ENCODE measurements at places on chromosomes 1 and 21.

DNA sequence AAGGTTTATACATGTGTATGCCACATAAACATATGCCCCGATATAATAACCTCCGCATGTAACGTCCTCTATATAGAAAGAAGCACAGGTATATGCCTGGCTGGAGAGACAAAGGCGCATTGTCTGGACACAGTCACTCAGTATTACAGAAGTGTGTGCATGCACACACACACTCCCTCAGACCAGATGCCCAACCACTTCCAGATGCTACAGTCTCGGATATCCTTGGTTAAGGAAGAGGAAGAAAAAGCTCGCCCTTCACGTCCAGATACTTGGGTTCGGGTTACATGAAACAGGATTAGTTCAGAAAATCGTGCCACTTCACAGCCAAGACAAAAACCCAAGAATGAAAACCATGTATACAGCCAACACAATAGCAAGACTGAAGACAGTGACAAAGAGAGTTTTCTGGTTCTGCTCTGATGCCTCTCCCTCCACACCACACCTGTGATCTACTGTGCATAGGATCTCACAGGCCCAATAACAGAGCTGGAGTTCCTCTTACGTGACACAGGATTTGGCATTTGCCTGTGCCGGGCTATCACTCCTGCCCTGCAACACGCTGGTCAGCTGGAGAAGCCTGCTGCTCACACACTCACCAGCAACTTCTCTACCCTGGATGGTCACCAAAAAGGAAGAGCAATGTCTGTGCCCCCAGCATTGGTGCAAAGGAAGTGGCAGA is 75.0 kb downstream of the SSBP3 start:
- DNase-seq, result no peak

GRCh38 chr1:61301824-61302657 is 219.7 kb downstream of the NFIA start:
- DNase-seq, result no peak

- DNase-seq, result no peak
Observed at GRCh38 chr1:229298420-229298819, 27.5 kb downstream of the RAB4A start.

DNA sequence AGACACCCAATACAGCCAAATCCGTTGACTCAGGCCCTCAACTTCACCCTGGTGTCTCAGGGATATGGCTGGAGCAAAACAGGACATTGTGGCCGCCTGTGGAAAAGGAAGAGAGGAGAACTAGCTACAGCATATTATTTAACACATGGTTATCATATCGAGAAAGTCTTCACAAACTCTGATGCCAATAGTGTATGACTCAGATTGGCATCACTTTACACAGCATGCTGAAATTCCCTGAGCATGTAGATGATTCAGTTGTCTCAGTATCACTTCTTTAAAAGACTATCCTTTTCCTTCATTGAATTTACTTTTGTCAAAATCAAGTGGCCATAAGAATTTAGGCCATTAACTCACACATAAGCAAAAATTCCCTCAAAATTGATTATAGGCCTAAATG is 20.1 kb downstream of the HSD3B2 start:
- DNase-seq, result no peak

- DNase-seq, result no peak
Observed at GRCh38 chr1:54975356-54976108, 4.9 kb upstream of the TMEM61 start.

GRCh38 chr1:55386456-55386855 is 171.3 kb upstream of the USP24 start:
- DNase-seq, result no peak

DNA sequence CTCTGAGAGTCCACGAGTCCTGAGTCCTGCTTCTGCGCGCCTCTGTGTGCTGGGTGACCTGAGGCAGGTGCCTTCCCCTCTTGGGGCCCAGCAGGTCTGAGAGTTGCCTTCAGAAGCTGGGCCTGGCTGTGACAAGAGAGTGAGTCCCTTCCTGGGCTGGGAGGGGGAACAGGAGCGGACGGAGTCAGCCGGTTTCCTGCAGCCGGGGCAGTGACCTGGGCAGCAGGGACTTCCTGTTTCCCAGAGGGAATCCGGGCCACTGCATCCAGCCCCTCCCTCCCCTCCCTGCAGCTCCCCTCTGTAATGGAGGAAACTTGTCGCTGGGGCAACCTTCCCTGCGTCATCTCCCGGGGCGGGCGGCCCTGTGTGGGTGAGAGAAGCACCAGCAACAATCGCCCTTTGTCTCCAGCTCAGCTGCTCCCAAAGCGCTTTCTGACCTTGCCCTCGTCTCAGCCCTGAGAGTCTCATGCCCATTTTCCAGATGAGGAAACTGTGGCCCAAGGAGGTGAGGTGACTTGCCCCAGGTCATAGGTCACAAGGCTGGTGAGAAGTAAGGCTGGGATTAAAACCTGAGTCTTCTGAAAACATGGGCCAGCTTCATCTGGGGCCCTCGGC is 61.1 kb downstream of the SDC3 start:
- no peak for DNase-seq

- DNase-seq, result no peak
Observed at GRCh38 chr1:230913496-230913895, 45.2 kb upstream of the C1orf198 start.

DNA sequence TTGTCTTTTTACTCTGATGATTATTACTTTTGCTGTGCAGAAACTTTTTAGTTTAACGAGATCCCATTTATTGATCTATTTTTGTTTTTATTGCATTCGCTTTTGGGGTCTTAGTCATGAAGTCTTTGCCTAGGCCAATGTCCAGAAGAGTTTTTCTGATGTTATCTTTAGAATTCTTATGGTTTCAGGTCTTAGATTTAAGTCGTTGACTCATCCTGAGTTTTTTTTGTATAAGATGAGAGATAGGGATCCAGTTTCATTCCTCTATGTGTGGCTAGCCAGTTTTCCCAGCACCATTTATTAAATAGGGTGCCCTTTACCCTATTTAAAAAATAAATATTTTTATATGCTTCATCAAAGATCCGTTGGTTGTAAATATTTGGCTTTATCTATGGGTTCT is 13.2 kb downstream of the MAN1C1 start:
- DNase-seq, result no peak

GRCh38 chr1:12690156-12690555 is 25.8 kb upstream of the AADACL3 start:
- DNase-seq, result no peak

DNA sequence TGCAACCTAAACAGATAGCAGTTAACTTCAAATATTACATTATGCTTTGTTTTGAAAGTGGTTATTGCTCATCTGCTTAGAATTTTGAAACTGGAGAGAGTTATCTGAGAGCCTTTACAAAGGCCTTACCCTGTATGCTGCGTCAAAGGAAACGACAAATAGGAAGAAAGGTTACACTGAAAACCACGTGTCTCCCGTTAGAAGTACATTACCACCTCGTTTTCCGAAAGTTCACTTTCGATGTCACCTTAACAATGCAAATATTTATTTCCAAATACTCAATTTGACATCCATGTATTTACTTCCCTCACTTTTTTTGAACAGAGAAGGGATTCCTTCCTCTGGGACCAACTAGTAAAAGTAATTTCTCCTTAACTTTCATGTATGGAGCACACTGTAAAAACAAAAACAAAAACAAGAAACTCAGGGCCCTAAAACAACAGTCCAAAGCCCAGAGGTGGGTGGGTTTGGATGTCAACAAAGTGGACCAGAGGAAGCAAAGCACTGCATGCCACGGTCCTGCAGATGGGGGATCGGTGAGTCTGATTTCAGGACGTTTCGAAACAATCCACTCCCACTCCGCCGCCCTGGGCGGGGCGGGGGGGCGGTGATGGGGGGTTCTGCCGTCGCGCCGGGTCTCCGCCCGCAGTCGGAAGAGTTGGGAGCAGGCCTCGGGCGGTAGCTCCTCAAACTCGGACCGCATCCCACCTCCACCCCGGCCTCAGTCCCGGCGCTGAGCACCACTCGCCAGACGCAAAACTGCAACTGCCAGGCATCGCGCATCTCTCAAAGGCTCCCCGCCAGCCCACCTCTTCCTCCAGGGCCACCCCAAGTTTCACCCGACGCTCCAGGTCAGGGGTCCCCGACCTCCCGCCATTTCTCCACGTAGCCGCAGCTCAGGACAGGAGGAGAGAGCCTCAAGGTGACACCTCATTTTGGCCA is 841 bp downstream of the ADSS2 start:
- peak; percentile 88 for DNase-seq

GRCh38 chr1:7454052-7454815 is 316.9 kb upstream of the VAMP3 start:
- DNase-seq, result no peak

DNA sequence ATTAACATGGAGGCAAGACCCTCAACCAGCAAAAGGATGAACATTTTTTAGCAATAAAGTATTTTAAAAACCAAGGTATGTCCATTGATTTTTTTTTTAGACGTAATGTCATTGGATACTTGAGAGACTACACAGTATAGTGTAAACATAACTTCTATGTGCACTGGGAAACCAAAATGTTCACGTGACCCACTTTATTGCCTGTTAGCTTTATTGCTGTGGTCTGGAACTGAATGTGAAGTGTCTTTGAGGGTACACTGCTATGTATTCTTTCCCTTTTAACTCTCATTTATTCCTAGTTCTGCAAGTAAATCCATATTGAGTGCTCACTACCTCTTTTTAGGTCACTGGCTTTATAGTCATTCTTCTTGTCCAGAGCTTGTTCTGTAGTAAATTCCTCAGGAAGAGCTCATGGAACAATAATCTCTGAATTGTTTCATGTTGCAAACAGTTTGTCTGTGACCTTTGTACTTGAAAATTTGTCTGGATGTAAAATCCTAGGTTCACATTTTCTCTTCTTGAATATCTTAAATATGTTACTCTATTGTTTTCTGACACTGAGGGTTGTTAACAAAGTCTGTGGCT is 20.6 kb downstream of the ABCD3 start:
- DNase-seq, result no peak

DNA sequence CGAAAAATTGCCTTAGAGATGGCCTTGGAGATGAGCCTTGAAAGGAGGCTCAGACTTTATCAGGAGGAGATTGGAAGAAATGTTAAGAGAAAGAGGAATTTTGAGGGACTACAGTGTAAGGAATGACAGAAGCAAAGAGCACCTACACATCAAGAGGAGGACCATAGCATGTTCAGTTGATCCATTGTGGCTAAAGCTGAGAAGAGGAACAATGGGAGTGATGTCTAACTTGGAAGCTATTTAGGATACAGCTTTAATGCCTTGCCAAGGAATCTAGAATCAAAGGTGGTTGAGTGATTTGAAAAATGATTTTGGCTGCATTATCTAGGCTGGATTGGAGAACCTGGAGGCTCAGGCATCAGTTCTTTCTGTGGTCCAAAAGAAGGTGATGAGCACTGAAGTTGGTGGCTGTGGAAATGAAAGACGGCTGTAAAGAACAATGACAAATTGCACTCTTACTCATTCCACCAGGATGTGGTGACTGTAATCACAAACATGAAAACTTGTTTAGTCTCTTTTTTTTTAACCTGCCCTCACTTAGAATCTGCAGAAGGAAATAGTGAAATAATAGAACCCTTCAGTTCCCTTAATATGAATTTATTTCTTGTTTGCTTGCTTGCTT is 11.3 kb downstream of the FAM20B start:
- DNase-seq, result no peak

DNA sequence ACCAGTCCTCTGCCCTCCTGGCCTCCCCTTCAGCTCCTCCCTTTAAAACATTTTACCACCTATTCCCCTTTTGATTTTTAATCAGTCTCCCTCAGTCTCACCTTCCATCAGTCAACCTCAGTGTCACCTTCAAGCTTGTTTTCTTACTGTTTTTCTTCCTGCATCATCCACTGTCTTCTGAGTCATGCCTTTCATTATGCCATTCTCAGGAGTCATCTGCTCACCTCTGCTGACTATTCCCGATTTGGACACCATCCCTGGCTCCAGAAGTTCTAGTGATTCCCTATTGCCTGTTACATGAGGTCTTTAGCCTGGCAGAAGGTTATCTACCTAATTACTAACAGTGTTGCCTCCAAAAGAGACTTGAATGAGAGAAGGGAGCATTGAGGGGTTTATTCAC is 23.9 kb downstream of the NFASC start:
- no peak for DNase-seq

- no peak for DNase-seq
Observed at GRCh38 chr1:202016811-202017748, 6.7 kb downstream of the ELF3 start.

DNA sequence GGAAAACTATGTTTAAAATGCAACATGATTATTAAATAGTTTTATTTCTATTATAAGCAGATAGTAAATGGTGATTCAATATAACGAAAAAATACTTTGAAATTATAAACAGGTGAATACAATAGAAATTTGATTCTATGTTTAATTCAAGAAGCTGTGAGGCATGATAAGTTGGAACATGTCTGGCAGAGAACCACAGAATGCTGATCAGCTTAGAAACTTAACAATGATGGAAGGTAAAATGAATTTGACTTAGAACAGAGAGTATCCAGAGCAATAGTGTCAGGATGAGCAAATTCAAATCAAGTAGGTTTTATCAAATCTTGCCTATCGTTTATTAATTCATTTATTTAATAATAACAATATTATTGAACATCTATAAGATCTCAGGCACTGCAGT is 83.4 kb upstream of the ADGRL4 start:
- no peak for DNase-seq

DNA sequence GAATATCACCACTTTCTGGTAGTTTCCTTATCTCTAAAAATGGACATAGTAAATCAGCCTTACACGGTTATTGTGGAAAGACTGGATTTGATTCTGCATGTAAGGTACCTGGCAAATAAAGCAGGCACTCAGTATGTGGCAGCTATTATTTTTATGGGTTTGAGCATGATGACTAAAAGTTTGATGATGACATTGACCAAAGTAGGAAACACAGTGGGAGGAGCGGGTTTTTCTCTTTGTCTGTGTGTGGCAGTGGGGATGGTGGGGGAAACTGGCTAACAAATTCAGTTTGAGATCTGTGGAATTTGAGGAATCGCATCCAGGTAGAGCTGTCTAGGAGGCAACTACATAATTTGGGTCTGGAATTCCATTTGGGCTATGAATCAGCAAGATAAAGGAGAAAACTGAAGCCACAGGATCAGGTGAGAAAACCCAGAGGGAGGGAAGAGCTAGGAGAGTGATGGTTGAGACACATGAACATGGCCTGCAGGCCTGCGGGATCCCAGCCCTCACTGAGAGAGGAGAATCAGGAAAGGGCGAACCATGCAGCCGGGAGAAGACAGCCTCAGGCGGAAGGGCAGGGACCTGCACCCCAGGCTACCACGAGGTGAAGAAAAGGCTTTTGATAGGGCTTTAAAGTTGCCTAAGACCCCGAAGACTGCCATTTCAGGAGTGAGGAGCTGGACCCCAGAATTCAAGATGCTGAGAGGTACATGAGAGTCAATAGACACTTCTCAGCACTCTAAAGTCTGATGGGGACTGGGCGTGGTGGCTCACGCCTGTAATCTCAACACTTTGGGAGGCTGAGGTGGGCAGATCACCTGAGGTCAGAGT is 52.2 kb downstream of the MEF2D start:
- DNase-seq, result no peak

GRCh38 chr1:224432146-224432545 is 2.5 kb downstream of the WDR26 start:
- no peak for DNase-seq

Data from activated effector memory CD4-positive, alpha-beta T cell treated with anti-CD3 and anti-CD28 coated beads, Interleukin-2, amount 50 U/mL, for 16 hours (primary cell).